ENCODE measurements at places on chromosomes 12 and 14.

GRCh38 chr12:26471560-26471959, 276.2 kb downstream of the SSPN start:
- peak; percentile 26 for DNase-seq

- no peak for DNase-seq
Measured at GRCh38 chr12:42552822-42553221, 36.7 kb downstream of the PRICKLE1 start.

GRCh38 chr12:5043589-5044419, at the start of gene KCNA5:
Gene KCNA5, plus strand, starts transcription at chr12:5043879. Its CDS starts 269 bp downstream, at chr12:5044148.
- DNase-seq, result peak; percentile 15

DNA sequence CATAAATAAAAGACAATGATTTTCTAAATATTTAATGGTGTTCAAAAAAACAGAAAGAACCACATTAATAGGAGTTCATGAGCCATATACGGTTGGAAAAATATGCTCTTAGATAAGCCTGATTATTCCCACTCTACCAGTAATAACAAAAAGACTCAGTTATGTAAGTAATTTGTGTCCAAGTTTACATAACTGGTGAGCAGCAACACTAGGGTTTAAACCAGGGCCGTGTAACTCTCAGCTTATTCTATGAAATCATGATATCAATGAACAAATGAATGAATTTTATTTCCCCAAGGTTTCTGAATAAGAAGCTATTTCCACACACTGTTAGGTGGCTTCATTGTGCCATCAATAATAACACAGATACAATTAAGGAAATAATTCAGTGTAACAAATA, 98.3 kb downstream of the GARIN6 start:
- DNase-seq, result no peak

- DNase-seq, result no peak
Measured at GRCh38 chr12:101792046-101792931, 38.5 kb downstream of the GNPTAB start.

GRCh38 chr12:52496054-52496453, 3.0 kb upstream of the KRT6A start:
- no peak for DNase-seq

DNA sequence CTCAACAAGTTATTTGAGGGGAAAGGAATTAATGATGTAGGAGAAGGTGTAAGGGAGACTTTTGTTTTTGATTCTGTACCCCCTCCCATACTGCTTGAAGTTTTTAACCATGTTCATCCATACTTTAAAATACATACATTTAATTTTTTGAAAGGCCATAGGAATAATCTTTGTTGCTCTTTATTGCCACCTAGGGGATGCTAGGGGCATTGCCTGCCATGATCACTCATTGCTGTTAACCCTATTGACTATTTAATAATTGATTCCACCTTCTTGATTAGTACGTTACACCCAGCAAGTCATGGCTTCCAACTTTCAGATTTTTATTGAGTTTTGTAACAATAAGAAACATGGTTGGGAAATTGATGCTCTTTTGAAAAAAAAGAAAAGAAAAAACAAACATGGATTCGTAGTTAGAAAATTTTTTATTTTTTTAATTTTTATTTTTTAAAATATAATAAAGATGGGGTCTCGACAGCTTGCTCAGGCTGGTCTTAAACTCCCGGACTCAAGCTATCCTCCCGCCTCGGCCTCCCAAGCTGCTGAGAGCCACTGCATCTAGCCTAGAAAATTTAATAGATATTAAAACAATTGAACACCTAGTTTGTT, 8.5 kb upstream of the PRKAB1 start:
- DNase-seq, result no peak

DNA sequence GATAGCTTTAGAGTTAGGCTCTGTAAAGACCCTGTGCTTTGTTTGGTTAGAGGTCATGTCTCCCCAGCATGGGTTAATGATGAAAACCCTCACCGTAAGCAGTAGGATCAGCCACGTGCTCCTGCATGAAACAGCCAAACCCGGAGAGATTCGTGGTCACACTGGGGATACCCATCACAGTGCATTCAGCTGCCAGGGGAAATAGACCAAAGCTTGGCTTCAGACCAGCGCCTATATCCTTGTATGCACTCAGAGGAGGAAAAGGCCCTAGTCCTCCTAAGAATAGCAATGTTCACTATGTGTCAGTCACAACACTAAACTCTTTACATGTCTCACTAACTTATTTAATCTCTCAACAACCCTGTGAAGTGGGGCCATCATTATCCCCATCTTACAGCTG, 16.3 kb downstream of the SPX start:
- no peak for DNase-seq

DNA sequence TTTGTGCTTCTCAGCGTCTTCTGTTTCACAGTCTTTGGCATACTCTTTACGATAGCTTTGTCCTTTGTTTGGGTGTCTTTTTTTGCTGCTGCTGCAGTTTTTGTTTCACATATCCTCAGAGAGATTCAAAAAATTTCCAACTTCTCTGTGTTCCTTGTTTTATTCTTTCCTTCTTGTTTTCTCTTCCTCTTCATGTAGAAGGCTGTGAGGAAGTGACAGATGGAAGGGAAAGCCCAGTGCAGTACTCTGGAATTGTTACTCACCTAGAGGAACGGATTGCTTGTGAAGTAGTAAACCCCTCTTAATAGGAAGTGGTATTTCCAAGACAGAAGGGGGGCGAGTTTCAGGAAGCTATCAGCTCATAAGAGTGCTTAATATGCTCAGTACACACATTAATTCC, 1.7 kb downstream of the CREBL2 start:
- DNase-seq, result peak; percentile 23

DNA sequence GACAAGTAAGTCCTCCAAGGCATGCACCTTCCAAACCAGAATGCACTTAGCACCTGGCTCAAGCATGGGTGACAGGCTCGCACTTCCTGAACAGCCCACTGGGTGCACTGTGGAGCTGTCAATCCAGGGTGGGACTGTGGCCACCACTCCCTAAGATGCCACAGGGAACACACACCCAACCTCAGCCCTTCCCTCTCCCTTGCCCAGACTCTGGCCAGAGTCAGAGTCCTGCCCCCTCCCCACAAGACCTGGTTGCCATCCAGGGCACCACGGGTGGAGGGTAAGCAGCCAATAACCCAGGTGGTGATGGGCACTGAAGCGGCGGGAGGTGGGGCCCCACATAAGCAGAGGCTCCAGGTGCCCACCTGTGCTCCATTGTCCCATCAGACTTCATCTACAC, 160.6 kb downstream of the MYRFL start:
- peak; percentile 1 for DNase-seq

GRCh38 chr14:61435563-61436337, 114.4 kb downstream of the PRKCH start:
- no peak for DNase-seq

GRCh38 chr14:106843386-106843785, 1317.0 kb downstream of the TMEM121 start:
- no peak for DNase-seq

GRCh38 chr12:25025260-25025659, 76.4 kb upstream of the BCAT1 start:
- DNase-seq, result no peak

DNA sequence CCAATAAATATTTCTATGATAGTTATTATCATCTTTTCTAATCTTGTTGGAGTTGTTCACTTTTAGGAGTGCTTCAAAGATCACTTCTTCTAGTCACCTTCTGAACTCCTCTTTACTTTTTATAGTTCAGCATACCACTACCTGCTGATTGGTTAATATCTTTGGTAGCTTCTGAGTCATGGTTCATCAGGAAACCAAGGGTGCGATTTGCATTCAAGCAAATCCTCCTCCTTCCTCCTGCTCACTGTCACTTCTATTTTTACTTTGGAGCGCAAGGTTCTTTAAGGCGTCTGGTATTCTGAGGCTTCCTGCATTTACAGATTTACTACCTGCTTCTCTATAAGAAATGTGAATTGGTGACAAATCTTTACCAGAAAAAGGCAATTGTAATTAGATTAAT, 24.0 kb downstream of the SYT1 start:
- DNase-seq, result peak; percentile 5

DNA sequence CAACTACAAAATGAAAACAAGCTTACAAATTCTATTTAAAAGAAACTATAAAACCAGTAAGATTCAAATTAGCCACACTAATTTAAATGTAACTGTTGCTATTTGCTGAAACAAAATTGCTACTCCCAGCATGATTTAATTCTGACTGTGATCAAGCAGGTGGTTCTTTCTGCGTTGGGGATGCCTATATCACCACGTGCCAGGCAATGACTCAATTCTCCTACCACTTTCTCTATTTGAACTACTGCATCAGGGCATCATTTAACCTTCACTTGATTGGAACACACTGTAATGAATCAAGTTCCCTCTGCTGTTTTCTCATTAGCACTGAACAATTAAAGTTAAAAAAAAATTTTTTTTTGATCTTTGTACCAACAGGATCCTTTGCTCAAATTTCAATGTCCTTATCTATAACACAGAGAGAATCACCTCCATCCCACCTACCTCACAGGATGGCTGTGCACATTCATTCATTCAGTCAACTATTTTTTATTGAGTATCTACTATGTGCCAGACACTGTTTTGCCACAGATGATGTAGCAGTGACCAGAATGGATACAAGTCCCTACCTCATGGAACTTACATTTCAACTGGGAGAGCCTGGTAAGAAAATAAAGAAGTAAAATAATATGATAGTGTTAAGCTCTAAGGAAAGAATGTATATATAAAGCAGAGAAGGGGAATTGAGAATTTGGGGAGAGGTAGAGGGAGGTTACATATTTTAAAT, 8.0 kb upstream of the ACTN1 start:
- DNase-seq, result no peak

DNA sequence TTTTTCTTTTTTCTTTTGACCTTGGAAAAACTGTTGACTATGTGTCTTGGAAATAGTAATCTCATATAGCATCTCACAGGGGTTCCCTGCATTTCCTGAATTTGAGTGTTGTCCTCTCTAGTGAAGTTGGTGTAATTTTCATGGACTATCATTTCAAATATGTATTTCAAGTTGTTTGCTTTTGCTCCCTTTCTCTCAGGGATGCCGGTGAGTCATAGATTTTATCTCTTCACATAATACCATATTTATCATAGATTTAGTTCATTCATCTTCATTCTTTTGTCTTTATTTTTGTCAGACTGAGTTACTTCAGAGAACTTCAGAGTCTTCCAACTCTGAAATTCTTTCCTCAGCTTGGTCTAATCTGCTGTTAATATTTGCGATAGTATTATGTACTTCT, 1320.6 kb downstream of the LRFN5 start:
- no peak for DNase-seq

DNA sequence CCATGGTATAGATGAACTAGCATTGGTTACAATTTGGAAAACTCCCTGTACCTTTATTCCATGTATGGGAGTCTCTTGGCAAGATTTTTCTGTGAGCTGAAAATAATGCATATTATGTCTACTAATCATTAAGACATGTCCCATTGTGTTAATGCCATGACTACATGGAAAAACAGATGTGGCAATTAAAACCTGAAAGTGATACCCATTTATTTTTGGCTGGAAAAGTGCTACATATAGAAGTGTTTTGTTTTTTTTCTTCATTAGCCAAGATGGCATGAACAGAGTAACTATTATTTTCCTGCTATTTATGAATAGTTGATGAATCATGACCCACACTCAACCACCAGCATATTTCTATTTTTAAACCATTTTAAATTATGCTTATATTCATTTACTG, 58.2 kb downstream of the ALG10B start:
- DNase-seq, result no peak

- DNase-seq, result no peak
Measured at GRCh38 chr12:78949532-78949931, 85.0 kb downstream of the SYT1 start.

DNA sequence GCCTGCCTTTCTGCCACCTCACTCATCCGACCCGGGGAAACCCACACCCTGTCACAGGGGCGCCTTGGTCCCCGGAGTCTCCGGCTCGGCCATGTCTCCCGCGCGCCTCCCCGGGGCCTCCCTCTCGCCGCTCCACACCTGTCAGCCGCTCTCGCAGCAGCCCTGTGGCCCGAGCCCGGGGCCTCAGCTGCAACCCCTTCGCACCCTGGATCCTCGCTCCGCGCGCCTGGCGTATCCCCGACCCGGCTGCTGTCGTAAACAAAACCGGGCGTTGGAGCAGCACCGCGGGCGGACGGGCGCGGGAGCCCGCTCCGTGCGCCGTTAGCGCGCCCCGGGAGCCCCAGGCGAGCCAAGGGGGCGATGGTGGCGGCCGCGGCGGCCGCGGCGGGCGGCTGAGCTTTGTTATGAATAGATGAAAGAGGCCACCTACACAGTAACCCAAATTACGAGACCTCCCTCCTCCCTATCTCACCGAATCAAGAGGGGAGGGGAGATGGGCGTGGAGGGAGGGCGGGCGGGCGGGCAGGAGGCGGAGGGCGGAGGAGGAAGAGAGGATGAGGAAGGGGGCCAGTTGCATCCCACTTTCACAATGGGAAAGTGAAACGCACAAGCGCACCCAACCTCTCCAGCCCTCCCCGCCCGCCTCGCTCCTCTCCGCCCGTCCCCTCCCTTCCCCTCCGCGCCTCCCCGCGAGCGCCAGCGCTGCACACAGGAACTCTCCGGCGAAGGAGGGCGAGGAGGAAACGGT, at the start of gene PLXNC1:
PLXNC1 (plus strand) TSS at position 587 of the 748 bp plus-strand sequence. CDS start 395 bp downstream, outside the sequence.
- peak; percentile 80 for DNase-seq

DNA sequence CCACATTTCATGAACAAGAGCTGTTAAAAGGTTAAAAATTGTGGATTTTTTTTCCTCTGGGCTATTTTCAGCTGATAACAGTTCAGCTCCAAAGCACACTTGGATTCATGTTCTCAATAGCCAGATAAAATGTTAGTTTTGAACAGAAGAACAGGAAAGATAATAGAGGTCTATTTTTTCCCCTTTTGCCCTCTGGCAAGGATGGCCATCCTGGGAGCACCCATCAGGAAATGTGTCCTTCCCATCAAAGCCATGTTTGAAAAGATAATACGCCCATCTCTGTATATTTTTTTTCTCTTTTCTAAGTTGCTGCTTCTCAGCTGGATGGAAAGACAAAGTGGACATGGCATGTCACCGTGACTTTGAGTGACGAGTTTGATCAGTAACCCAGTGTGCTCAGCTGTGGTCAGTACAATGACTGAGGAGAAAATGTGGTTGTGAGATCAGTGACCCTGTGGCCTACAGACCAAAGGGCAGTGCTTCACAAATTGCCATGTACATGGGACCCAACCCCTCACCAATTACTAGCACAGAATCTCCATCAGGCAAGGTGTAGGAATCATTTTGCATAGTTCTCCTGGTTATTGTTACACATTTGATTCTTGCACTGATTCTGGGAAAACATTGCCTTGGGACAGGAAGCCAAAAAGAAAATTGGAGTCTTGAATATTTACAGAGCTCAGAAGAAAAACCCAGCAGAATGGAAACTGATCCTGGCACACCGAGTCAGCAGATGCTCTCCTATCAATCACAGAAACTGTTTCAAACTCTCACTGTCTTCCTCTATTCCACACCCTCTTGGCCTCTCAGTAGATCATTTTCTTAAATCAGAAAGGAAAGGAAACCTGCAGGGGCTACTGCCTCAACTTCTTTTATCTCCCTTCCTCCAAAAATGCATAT, 64.3 kb downstream of the ANO6 start:
- no peak for DNase-seq

GRCh38 chr14:72521968-72522741, 371.7 kb downstream of the DPF3 start:
- DNase-seq, result no peak

DNA sequence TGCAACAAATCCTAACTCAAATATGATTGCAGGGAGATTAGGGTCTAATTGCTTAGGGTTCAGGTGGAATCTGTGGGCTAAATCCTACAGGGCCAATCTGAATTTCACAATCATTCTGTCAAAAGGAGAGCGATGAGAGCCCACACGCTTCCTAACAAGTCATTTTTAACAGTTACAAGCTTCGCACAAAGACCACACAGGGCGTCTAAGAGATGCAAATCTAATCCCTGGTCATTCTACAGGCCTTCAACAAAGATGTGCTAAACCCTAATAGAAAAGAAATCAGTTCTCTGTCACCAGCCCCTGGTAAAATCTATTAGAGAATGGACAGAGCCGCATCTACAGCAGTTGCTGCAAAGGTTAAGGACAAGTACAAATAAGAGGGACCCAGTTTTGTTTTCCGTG, 15.3 kb downstream of the NKX2-1 start:
- DNase-seq, result no peak
